ENCODE measurements at places on chromosomes 1 and 21.
A peak's percentile ranks its signal among the peaks of the same experiment; 100 is the strongest.

GRCh38 chr1:192067360-192067759, 90.9 kb upstream of the RGS18 start:
- peak; percentile 52 for DNase-seq

DNA sequence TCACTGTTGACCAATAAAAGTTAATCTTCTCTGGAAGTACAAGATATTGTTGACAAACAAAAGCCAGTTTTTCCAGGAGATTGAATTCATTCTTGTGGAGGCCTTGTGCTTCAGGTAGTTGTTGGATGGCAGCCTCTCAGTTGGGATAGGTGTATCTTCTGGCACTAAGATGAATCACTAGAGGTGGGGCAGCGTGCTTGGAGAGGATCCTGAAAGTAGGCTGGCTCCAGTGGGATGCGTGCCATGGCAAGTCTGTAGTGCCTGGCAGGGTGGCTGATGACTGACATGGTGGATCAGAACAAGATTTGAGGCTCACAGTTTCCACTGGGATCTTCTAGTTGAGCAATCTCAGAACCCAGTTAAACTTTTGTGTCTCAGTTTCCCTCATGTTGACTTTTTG, 2.4 kb downstream of the VPS13D start:
- DNase-seq: no peak

- no peak for DNase-seq
Observed at GRCh38 chr1:66648901-66649595, 103.2 kb upstream of the DYNLT5 start.

- DNase-seq: peak; percentile 96
Observed at GRCh38 chr1:156149374-156150332, 3.7 kb upstream of the SEMA4A start.

DNA sequence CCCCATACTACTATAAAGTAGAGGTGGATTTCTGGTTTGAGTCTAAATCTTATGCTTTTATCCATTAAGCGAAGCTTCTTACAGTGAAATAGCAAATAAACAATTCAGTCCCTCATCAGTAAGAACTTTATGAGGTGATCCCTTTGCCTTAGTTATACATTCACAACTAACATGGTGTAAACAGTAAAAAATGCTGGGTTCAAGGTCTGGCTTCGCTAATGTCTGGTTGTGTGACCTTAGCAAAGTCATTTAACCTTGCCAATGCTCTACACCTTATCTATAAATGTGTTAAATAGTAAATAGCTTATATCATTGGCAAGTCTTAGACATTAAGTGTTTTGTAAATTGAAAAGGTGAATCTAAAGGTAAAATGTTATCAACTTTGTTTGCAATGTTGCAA, 475.4 kb downstream of the LMO4 start:
- no peak for DNase-seq

- peak; percentile 68 for DNase-seq
Observed at GRCh38 chr1:167060141-167061072, 29.8 kb downstream of the GPA33 start.

GRCh38 chr1:221760911-221761310, 19.0 kb upstream of the DUSP10 start:
- DNase-seq: no peak
